T-helper 17 cell (primary cell): ENCODE measurements at places on chromosomes 7 and 10. TPM values are rescaled to one million over a fixed set of nuclear protein-coding genes. Genes with fewer than 3 reads are reported as not detected.

Gene FANK1
- 4.5 TPM for total RNA-seq

Gene MMRN2
- 1.6 TPM for total RNA-seq

Gene AKR1C8
- 1.6 TPM for total RNA-seq

GRCh38 chr7:47786557-47787248, 161.6 kb downstream of the PKD1L1 start:
- no peak overlapping the region for H3K27ac ChIP-seq
- H3K4me3 ChIP-seq, result no peak overlapping the region
- no peak for DNase-seq
- H3K36me3 ChIP-seq, result no peaks in the 10 kb centered on the region
- H3K4me1 ChIP-seq, result no peaks in the 10 kb centered on the region

GRCh38 chr7:77413128-77413527, 3.0 kb downstream of the GSAP start:
- no peak overlapping the region for H3K27ac ChIP-seq
- no peaks in the 10 kb centered on the region for H3K27me3 ChIP-seq
- no peak overlapping the region for H3K4me3 ChIP-seq
- peaks cover 9% of the 10 kb centered on the region for H3K4me1 ChIP-seq
- no peaks in the 10 kb centered on the region for H3K36me3 ChIP-seq

Gene CALML5
- total RNA-seq, result not detected

GRCh38 chr7:46080595-46081159, 159.6 kb upstream of the IGFBP3 start:
- H3K4me1 ChIP-seq, result no peaks in the 10 kb centered on the region
- no peaks in the 10 kb centered on the region for H3K27me3 ChIP-seq
- no peaks in the 10 kb centered on the region for H3K36me3 ChIP-seq
- H3K27ac ChIP-seq, result no peak overlapping the region
- H3K4me3 ChIP-seq, result no peak overlapping the region

DNA sequence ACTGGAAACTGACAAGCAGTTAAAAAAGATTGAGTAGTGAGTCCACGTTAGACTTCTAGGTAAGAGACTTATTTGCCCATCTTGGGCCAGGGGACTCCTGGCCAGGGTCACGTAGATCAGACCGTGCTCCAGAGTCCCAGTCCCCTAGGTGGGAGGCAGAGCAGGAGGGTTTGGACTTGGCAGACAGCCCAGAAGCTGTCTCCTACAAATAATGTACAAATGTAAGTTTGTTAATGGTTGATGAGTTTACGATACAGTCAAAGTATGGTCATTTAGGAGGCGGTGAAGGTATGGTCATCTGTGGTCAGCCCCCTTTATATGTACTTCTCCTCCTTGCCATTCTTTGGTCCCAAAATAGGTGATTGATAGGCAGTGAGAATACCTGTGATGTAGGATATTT, 28.2 kb downstream of the INPP5F start:
- H3K36me3 ChIP-seq, result peaks cover 3% of the 10 kb centered on the region
- H3K27me3 ChIP-seq, result no peaks in the 10 kb centered on the region
- no peak overlapping the region for H3K27ac ChIP-seq
- no peak overlapping the region for H3K4me3 ChIP-seq
- H3K4me1 ChIP-seq, result peaks cover 13% of the 10 kb centered on the region
- no peak for DNase-seq

GRCh38 chr10:118017850-118018249, 28.9 kb downstream of the RAB11FIP2 start:
- no peak overlapping the region for H3K4me3 ChIP-seq
- no peak for DNase-seq
- H3K36me3 ChIP-seq, result peaks cover 4% of the 10 kb centered on the region
